ENCODE measurements at places on chromosomes 12 and 14. TPM values are rescaled to one million over a fixed set of nuclear protein-coding genes. Genes with fewer than 3 reads are reported as not detected.
A peak's percentile ranks its signal among the peaks of the same experiment; 100 is the strongest.

The ADSS1 gene
- 6.1 TPM for total RNA-seq

The TSPAN19 gene
- total RNA-seq = 2.2 TPM

The CPNE6 gene
- not detected for total RNA-seq

The KRT4 gene
- total RNA-seq = not detected

The FGF23 gene
- total RNA-seq = not detected

The AJUBA gene
- total RNA-seq = 22.8 TPM

The MYH6 gene
- 0.30 TPM for total RNA-seq

The GSG1 gene
- total RNA-seq = not detected

GRCh38 chr14:53890611-53891101 is 66.0 kb downstream of the BMP4 start:
- DNase-seq = no peak

DNA sequence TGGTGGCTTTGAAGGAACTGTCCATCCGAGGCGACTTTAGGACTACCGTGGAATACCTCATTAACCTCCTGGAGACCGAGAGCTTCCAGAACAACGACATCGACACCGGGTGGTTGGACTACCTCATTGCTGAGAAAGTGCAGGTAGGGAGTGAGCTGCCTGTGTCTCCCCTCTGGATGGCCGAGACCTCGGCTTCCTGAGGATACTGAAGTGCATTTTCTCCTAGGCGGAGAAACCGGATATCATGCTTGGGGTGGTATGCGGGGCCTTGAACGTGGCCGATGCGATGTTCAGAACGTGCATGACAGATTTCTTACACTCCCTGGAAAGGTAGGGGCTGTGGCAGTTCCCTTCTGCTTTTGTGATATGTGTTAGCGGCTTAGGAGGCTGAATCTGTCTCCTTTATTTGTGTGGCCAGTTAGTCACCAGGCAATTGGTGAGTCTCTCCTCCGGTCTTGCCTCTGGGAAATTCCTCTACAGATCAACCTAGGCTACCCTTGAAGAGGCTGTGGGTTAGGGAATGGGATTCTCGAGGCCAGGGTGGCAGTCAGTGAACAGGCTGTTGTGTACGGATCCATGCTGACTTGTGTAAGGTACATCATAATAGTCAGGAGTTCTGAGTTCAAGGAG is 75.3 kb downstream of the ACACB start:
- no peak for DNase-seq

- no peak for DNase-seq
Observed at GRCh38 chr12:6143303-6143675, 18.8 kb upstream of the VWF start.

- DNase-seq = no peak
Observed at GRCh38 chr12:73465106-73465505, 1072.5 kb upstream of the ATXN7L3B start.

GRCh38 chr14:104103446-104104075 is 18.1 kb downstream of the ASPG start:
- DNase-seq = no peak

GRCh38 chr12:6383572-6384498 is at the start of gene LTBR:
LTBR (plus strand) TSS chr12:6384162; CDS start chr12:6384359, 197 bp downstream.
- DNase-seq = peak; percentile 90

DNA sequence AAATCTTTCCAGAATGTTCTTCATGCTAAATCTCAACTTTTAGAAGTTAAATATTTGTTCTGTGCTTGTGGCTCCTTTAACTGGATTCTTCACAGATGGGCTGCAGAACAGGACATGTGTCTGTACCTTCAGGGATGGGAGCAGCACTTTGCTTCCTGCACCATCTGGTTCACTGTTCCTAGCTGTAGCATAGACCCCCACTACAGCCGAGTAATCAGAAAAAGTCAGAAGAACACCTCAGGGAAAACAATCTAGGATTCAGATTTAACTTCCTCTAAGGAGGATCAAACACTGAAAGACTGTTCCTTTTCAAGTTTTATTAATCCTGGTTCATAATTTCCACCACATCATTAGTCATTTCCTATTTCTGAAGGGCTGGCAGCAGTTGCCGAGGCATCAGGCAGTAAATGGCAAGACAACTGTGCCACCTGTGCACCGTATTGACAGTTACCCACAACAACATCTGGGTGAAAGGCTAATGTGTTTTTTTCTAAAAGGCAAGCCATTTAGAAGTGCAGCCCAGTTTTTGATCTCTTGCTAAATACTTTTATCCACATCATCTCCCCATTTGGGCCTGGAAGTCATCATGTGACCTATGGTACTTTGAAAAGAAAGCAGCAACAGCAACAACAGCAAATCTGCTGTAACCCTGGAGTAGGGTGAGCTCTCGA is 212.8 kb upstream of the BMP4 start:
- DNase-seq = peak; percentile 7

GRCh38 chr12:21865846-21866245 is 75.4 kb downstream of the ABCC9 start:
- no peak for DNase-seq

GRCh38 chr14:92783813-92784431 is 10.2 kb upstream of the GOLGA5 start:
- peak; percentile 83 for DNase-seq

GRCh38 chr12:1496162-1496900 is 98.0 kb downstream of the FBXL14 start:
- DNase-seq = no peak

DNA sequence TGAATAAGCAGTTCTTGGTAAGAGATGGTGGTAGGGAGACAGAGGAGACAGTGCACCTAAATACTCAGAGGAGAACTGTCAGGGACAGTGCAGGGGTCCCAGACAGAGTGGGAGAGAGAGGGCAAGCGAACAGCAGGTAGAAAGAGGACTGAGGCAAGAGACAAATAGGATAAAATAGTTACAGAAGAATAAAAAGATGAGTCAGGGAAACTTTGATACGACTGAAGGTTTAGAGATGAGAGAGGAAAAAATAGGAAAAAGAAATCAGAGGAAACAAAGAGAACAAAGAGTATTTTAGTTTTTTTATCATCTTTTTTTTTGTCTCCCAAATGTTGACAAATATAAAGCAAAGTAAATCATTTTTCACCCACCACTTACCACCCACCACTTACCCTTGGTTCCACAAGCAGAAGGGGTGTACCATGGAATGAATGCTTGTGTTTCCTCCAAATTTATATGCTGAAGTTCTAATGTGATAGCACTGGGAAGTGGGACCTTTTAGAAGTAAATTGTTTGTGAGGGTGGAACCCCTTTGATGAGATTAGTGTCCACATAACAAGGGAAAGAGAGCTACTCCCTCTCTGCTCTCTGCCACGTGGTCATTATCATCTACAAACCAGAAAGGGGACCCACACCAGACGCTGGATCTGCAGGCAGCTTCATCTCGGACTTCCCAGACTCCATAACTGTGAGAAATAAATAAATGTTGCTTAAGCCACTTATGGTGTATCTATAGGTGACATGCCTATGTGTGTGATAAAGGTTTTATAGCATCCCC is 292.1 kb downstream of the BTG1 start:
- DNase-seq = no peak

DNA sequence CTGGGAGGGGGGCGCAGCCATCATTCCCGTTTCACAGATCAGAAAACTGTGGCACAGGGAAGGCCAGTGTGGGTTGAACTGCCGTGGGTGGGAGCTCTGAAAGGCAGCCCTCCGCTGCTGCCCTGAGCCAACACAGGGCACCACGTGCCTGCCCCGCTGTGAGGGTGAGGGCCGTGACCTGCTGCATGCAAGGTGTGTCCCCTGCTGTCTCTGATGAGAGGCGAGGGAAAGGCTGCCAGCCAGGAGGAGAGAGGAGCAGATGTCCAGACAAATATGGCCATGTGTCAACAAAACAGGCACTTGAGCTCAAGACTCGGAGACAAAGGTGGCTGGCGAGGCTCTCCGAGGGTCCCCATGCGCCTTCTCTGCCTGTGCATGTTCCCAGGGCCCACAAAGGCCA is 108.8 kb downstream of the RBM19 start:
- DNase-seq = no peak

DNA sequence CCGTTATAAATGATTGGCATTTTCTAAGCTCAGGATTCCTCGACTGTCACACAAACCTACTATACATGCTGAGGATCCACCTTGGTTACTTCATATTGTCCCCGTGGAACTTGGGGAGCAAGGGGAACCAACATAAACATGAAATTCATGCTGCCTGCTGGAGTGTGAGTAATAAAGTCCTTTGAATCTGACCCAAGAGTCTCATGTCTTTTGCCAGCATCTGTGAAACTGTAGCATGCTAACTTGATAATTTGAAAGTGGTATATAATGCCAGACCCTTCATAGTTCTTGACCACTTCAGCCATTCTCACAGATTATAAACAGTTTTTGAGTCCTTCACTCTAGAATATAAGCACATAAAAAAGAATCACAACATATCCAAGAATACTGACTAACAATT is 17.1 kb downstream of the SLC35F4 start:
- DNase-seq = no peak

DNA sequence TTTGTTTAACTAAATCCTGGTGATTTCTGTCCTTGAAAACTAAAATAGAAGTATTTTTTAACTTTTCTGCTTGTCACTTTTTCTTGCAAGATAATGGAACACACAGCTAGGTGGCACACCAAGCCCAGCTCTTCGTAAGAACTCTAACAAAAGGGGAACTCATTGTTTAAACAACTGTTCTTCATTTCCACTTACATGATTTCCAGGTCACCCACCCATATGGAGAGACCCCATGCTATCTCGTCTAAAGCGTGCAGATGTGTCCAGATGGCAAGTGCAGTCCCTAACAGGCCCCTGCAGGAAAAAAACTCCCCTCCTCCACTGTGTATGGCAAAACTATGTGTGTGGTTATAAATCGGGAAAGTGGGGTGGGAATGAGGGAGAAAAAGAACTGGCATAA is 43.3 kb upstream of the NT5DC3 start:
- DNase-seq = no peak

- DNase-seq = no peak
Observed at GRCh38 chr12:3130057-3130830, 53.1 kb downstream of the TSPAN9 start.

Data from tibial nerve (tissue), 4 donors.